ENCODE measurements at places on chromosomes 7 and 10. TPM values are rescaled to one million over a fixed set of nuclear protein-coding genes. Genes with fewer than 3 reads are reported as not detected.

Gene HOXA3
- total RNA-seq: not detected

Gene ZNF487
- 5.2 TPM for total RNA-seq

Gene MORN4
- total RNA-seq: 1.1 TPM

GRCh38 chr10:30803892-30804322 lies 174.4 kb upstream of the LYZL2 start:
- DNase-seq: no peak
- H3K27ac ChIP-seq: no peak overlapping the region
- no peaks in the 10 kb centered on the region for H3K27me3 ChIP-seq
- no peak overlapping the region for H3K4me3 ChIP-seq
- peaks cover 10% of the 10 kb centered on the region for H3K4me1 ChIP-seq

DNA sequence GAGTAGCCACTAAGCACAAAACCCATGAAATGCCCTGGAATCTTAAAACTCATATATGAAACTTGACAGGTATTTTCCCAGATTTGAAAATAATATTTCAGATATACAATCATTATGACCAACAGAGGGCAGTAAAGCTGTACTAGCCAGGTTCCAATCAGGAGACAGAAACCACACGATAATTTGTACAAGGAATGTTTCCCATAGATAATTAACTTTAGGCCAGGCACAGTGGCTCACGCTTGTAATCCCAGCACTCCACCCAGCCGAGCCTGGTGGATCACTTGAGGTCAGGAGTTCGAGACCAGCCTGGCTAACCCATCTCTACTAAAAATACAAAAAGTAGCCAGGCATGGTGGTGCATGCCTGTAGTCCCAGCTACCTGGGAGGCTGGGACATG lies 31.0 kb upstream of the NUB1 start:
- DNase-seq: no peak
- no peak overlapping the region for H3K4me3 ChIP-seq
- peaks cover 21% of the 10 kb centered on the region for H3K4me1 ChIP-seq
- no peak overlapping the region for H3K27ac ChIP-seq

- peaks cover 11% of the 10 kb centered on the region for H3K4me1 ChIP-seq
- H3K36me3 ChIP-seq: no peaks in the 10 kb centered on the region
- no peak for DNase-seq
- H3K27ac ChIP-seq: no peak overlapping the region
Measured at GRCh38 chr7:48035967-48036478, 680 bp downstream of the C7orf57 start.

DNA sequence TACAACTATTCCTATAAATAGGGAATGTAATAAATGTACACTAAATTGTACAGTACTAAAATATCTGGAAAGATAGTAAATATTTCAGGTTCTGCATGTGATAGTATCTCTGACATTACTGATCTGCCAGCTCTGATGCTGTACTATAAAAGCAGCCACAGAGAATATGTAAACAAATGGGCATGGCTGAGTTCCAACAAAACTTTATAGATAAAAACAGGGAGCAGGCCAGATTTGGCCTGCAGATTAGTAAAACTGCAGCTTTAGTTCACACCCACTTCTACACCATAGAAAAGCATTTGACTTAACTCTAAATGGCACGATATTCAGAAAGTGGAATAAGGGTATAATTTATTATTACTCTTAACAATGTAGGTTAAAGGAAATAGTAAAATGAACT lies 18.8 kb upstream of the TLL2 start:
- H3K27me3 ChIP-seq: no peaks in the 10 kb centered on the region
- no peaks in the 10 kb centered on the region for H3K4me1 ChIP-seq
- no peak overlapping the region for H3K4me3 ChIP-seq

GRCh38 chr7:100481466-100481865 lies 2.3 kb upstream of the NYAP1 start:
- H3K27ac ChIP-seq: no peak overlapping the region
- no peak for DNase-seq
- H3K4me1 ChIP-seq: peaks cover 19% of the 10 kb centered on the region
- H3K36me3 ChIP-seq: peaks cover 9% of the 10 kb centered on the region
- no peaks in the 10 kb centered on the region for H3K27me3 ChIP-seq

DNA sequence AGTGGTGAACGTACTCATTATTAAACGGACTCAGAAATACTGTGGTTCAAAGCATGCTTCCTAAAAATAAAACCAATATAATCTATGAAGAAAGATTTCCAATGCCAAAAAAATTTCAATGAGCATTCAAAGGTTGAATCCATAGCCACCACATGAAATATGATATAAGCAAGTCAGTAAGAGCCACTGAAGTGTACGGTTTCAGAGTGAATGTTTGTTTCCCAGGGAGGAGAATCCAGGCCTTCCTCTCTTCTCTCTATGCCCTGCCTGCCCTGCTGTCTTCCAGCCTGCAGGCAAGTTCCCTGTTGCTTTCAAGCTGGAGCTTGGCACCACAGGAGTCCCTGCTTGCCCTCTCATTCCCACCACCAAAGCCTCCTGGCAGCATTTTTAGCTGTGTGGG lies 1171.6 kb upstream of the C7orf33 start:
- H3K27ac ChIP-seq: no peak overlapping the region
- no peaks in the 10 kb centered on the region for H3K36me3 ChIP-seq
- no peak overlapping the region for H3K4me3 ChIP-seq
- H3K27me3 ChIP-seq: no peaks in the 10 kb centered on the region

DNA sequence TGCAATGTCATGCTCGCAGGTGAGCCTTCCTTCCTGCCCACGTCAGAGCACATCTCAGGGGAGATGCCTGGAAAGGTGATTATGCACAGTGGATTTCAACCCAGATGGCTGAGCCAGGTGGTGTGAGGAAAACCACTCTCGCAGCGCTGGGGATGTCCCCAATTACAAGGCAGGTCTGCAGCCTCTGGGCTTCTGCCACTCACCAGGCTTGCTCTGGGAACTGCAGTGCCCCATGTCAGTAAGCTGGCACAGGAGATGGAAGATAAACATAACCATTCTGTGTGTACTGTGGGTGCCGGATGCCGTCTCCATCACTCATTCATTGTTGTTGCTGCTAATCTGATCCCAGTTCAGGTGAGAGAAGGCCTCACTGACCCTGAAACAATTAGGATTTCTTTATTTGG lies 222.9 kb upstream of the PITRM1 start:
- H3K36me3 ChIP-seq: no peaks in the 10 kb centered on the region
- H3K27ac ChIP-seq: no peak overlapping the region
- H3K27me3 ChIP-seq: peaks cover 27% of the 10 kb centered on the region
